ENCODE measurements at places on chromosomes 2 and 18.

GRCh38 chr18:74139888-74140287 is 7.7 kb downstream of the FBXO15 start:
- no peak for DNase-seq

DNA sequence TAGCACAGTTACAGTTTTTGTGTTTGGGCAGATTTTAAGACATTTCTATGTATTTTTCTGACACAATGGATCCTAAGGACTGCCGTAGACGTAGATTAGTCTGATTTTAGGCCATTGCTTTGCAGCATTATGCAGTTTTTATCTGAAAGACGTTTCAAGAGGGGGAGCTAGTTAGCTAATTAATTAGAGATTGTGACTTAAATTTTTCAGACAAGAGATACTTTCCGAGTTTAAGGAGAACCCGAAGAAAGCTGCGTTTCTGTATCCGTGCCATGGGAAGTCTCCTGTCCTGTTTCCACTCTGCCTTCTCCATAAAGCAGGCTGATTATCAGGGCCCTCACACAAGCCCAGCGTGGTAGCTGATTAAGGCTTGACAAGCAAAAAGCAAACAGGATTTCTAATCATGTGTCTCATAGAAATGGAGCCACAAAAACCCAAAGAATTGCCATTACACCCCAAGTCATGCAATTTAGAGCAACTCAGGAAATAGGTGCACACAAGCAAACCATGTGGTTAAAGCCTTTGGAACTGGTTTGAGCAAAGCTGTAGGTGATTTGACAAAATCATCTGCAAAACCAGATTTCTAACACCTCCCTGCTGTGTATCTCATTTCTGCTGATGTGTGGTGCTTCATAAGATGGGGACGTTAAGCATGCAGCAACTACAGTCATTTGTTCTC is 808.1 kb downstream of the RNF144A start:
- DNase-seq = no peak

DNA sequence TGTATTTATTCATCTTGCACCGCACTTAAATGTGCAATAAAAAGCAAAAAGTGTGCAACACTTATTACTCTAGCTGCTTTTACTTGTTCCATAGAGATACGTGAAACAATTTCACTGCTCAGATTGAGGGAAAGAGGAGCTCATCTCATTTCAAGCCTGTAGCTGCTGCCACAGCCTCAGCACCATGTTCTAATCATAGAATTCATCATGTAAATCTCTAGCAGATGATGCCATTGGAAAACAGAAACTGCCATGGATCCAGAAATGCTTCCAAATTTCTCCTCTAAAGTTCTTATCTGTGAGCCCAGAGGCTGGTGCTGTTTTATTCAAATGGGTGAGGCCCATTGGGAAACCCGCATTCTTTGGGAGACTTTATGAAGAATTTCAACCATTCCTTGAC is 2.0 kb downstream of the CDC42EP3 start:
- DNase-seq = no peak

GRCh38 chr2:37361216-37361815 is 16.9 kb downstream of the QPCT start:
- DNase-seq = no peak

DNA sequence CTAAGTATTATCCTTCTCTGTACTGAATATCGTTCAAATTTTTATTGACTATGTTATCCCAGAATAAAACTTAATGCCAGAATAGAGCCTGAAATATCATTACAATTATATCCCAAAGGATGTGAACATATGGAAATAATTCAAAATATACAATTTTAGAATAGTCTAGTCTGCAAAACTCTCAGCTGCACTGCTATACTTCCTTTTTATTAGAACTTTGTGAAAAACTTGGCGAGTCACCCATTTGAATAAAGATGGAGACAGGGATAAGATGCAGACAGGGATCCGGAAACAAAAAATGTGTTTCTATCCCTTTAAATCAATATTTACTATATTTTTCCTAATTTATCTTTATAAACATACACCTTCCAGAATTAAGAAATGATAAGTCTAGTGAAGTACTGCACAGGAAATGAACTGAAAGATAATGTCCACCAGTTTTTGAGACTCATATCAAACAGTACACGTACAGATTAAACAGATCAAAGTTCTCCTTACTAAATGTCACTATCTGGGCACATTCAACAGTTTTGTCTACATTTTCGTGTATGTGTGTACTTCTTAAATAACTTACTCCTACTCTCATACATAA is 107.8 kb downstream of the MEP1B start:
- DNase-seq = no peak

DNA sequence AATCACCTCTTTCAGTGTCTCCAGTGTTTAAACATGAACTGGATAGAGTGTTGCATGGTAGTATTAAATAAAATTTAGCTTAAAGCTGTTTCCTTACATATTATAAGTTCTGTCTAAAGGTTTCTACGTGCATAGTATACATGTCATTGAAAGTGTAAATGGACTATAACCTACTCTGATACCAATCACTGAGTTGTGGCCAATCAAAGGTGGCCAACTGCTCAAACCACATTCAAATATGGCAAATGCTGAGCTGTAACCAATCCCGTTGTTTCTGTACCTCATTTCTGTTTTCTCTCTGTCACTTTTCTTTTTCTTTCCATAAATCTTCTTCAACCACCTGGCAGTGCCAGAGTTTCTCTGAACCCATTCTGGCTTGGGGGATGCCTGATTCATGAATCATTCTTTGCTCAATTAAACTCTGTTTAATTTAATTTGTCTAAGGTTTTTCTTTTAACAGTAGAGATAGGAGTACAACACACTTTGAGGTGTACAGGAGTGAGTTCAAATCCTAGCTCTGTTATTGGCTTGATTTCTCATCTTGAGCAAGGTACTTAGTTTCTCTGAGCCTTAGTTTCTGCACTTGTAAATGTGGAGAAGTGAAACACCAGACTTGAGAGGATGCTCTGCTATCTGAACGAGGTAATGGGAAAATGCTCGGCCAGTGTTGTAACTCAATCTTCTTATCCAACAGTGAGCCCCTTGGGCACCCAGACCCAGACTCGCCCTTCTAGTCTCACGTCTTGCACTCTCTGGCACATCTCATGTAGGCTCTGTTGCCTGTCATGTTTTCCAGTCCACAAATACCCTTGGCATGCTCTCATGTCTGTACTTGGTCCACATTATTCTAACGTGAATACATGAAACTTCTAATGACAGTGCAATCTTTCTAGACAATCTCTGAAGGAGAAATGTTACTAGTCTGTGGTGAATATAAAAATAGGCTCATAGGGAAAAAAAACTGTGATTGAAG is 228.0 kb downstream of the PIK3C3 start:
- no peak for DNase-seq

- no peak for DNase-seq
Measured at GRCh38 chr2:172375251-172375650, 52.1 kb upstream of the ITGA6 start.

DNA sequence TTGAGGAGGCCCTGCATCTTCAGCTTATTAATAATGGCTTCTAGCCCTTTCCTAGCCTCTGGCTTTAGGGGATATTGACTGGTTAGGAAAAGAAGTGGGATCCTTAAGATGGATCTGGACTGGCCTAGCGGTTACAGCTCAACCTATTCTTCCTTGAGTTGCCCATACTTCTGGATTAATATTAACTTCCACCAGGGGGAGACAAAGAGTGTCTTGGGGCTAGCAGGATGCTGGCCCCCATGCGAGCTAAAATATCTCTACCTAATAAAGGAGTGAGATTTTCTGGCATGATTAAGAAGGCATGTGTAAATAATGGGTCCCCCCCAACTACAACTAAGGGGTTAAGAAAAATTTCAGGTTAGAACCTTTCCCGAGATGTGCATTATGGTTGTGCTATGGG is 23.2 kb upstream of the PLA2R1 start:
- DNase-seq = no peak

DNA sequence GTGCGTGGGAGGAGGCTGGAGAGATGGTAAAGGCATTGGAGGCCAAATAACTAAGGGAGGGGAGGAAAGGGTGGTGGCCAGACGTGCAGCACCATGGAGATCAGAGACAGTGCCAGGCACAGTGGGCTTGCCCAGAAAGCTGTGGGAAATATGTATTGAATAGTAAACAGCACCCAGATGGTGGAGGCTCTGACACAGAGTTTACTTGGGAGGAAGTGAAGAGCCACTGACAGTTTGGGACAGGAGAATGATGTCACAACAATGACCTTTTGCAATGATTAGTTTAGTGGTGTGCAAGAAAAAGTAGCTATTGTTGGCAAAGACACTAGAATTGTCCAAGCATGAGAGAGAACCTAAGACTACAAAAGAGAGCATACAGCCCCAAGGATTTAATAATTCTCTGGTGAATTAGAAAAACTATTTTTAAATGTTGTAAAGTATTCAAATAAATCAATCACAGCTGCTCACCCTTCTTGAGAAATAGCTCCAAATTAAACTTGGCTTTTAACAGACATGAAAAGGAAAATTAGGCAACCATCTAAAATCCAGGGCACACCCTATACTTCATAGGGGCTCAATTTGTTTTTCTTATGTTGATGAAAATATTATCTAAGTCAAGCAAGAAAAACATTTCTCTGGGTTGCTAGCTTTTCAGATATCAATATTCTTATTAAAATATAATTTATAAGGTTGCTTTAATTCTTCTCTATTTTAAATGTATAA is 458.7 kb upstream of the HNRNPA3 start:
- no peak for DNase-seq

DNA sequence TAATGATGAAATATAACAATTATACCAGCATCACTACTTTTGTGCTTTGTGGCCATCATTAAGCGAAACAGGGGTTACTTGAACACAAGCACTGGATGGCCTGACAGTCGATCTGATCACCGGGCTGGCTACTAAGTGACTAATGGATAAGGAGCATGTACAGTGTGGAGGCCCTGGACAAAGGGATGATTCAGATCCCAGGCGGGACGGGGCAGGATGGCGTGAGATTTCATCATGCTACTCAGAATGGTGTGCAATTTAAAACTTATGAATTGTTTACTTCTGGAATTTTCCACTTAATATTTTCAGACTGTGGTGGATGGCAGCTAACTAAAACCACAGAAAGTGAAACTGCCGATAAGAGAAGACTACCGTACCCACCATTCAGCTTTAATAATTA is 7.0 kb upstream of the CLIP4 start:
- no peak for DNase-seq

GRCh38 chr2:8612734-8613179 is 69.1 kb upstream of the ID2 start:
- DNase-seq = no peak

DNA sequence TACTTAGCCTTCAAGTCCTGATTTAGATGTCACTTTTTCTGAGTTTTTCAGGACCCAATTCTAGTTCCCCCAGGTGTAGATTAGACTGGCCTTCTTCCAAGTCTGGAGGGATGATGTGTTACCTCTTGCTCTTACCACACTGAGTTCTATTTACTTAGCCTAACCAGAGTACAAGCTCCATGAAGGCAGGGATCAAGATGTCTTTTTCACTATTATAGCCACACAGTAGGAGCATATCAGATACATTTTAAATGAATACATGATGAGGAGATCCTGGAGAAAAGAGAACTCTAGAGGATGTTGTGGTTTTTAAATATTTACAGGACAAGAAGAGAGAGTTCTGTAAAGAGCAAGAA is 30.3 kb downstream of the TMEM87B start:
- no peak for DNase-seq

DNA sequence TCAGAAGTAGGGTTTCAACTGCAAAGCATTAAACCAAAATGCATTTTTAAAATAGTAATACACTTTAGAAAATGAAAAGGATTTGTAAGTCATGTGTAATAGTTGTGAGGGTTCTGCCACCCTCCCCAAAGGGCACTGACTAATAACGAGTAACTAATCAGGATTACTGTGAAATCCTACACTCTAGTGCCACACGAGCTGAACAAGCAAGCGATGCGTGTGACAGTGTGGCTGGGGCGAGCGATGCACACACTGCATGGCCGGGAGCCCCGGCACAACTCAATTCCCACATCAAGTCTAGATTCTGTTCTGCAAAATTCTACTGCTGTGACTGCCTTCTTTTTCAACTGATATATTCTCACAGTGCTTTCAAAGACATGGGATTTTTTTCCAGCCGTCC is 156.4 kb downstream of the SEPTIN10 start:
- no peak for DNase-seq

DNA sequence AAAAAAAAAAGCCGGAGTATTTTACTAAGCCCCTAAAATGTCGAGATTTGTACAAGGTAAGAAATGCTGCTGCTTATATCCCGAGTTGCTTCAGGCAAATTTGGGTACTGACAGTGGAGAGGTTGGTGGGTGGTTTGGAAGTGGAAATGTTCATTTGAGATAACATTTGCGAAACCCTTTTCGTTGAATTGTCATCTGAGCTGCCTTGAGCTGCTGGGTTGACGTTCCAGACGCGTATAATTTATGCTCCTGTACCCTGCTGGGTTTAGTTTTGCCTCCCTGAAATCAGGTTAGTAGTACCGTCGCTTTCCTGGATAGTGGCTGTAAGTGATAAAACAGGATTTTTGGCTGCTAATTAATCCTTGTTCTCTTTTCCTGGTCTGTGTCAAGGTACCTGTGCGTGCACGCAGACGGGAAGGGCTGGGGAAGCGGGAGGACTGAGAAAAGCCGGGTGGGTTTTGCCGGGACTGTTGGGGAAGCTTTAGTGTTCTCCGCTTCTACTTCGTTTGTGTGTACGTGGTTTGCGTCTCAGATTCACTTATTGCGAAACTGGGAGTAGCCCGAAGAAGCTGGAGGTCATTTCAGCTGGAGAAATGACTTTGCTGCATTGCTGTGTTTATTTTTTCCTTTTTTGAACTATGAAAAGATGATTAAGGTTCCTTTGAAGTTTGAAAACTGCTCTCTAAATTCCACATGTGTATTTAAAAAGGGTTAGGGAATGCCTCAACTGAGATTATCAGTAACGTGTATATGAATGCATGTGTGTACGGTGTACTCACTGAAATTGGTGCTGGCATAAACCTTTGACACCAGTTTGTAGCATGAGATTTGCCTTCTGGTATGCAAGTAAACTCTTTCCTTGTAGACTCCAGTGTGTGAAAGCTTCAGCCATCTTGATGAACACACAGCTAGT is 709 bp downstream of the UGP2 start:
- no peak for DNase-seq

GRCh38 chr2:54256091-54256694 is at the start of gene TSPYL6:
TSS of gene TSPYL6 (minus strand) at chr2:54256229. CDS start at chr2:54256151, 78 bp downstream.
- no peak for DNase-seq

- no peak for DNase-seq
Measured at GRCh38 chr2:207083361-207084110, 82.2 kb downstream of the KLF7 start.

DNA sequence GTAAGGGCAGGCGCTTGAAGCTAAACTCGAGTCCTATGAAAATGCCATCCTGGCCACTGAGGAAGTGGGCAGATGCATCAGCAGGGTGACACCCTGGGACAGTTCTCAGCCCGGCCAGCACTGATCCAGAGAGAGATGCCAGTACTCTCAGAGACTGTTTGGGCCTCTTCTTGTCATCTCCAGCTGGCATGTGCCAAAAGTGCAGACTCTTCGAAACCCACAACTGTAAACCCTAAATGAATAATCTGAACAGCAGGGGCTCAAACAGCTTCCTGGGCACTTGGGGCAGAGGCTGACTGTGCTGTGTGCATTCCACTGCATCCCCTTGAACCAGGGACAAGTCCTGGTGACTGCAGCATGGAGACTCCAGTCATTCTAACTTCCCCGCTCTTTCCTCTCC is 204.2 kb upstream of the SMAD2 start:
- no peak for DNase-seq
